ENCODE measurements at places on chromosomes 1 and 21.
A peak's percentile ranks its signal among the peaks of the same experiment; 100 is the strongest.

DNA sequence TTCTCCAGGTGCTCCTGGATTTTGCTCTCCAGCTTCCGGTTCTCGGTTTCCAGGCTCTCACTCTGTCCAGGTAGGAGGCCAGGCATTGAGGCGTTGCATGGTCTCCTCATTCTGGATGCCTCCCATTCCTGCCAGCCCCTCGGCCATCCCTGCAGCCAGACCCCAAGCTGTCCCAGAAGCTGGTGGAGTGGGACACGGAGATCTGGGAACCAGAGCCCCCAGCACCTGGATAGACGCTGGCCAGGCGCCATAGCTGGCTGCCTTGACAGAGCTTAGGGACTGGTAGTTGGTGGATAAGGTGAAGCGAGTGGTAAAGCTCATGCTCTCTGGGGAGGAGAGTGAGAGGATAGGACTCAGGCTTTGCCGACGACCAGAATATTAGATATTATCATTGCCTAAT lies 29.6 kb downstream of the RAP1A start:
- DNase-seq, result no peak

DNA sequence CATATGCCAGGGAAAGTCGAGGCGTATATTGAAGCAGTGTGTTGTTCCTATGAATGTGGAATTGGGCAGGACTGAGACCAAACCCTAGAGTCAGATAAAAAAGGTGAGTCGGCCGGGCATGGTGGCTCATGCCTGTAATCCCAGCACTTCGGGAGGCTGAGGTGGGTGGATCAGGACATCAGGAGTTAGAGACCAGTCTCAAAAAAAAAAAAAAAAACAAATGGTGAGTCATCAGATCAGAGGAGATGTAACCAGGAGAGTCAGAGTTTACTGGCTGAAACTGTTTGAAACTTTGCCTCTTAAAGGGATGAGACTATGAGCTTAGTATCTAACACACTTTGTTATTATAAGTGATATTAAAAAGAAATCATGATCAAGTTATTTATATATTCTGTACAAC lies 26.4 kb upstream of the SYCP1 start:
- peak; percentile 2 for DNase-seq

DNA sequence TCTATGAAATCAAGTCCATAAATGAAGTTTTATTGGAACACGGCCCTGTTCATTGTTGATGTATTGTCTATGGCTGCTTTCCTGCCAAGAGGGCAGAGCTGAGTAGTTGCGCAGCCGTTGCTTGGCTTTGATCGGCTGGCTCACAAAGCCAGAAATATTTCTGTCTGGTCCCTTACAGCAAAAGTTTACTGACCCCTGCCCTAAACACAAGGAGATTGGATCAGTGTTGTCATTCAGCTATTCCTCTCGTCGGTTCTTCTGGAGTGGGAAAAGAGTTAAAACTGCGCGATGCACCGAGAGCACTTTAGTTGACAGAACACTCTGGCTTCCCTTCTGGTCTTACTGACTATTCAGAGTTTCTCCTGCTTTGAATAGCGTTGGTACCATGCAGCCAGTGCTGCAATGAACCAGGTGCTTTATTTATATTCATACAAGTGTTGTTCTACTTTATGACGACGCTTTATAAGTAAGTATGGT lies 868 bp downstream of the ZBTB40 start:
- DNase-seq, result no peak

DNA sequence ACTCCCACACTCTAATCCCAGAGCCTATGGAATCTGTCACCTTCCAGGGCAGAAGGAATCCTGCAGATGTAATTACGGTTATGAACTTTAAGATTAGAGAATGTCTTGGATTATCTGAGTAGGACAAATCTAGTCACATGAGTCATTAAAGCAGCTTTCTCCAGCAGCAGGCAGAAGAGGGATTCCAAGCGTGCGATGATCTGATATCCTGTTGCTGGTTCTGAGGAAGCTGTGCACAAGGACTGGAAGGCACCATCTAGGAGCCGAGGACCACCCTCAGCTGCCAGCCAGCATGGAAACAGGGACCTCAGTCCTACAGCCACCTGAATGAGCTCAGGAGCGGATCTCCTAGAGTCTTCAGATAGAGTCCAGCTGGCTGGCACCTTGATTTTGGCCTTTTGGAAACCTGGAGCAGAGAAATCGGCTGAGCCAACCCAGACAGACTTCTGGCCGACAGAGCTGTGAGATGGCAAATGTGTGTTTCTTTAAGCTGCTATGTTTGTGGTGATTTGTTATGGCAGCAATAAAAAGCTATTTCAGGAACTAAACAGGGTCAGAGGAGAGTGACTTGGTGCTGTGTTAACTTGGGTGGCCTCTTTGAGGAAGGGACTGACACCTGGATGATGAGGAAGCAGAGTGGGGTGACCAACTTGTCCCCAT lies 34.5 kb downstream of the LRRN2 start:
- DNase-seq, result peak; percentile 63
